Dorsolateral prefrontal cortex (tissue), 122 donors: ENCODE measurements at places on chromosomes 1 and 21.

- no peak for DNase-seq
These were observed 230.1 kb upstream of the MAP1LC3C start for GRCh38 chr1:242228991-242229390.

DNA sequence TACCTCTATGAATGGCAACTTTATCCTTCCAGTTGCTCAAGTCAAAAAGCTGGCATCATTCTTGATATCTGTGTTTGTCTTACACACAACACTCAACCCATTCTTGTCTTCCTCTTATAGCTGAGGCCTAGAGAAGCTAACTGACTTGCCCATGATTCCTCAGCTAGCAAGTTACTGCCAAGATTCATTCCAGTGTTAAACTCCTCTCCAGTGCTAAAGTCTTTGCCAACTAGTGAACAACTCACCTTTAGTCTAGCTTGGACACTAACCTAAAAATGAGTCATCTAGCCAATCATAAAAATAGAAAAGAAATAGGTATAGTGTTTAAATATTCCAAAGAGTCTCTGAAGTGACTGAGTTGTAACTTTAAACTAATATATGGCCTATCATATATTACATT, 45.6 kb upstream of the RGS2 start:
- DNase-seq, result no peak

DNA sequence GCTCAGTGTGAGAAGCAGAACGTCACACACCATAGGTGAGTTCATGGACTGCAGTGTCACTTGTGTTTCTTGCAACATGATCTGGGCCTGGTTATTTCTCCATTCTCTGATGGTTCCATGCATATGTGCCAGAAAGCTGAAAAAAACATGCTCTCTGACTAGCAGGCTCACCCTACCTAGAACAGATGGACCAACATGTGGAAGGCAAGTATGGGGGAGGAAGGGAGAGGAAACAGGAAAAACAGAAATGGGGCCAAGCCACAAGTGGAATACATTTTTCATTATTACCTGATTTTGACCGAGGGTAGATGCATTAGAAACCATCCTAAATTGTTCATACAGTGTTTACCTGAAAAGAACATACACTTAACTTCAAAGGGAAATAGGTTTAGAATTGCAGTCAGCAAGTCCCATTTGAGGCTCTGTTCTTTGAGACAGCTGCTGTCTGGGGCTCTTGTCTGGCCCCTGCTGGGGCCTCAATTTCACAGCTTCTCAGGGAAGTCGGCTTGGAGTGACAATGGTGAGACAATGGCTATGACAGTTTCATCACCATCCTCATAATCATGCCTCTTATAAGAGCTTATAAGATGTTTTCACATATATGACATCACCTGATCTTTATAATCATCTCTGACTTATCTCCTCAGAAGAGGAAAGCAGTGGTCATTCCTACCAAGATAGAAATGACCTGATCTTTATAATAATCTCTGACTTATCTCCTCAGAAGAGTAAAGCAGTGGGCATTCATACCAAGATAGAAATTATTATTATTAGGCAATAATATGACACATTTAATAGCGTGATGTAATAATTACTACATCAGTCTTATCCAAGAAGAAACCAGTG, 327.3 kb downstream of the SIPA1L2 start:
- no peak for DNase-seq

DNA sequence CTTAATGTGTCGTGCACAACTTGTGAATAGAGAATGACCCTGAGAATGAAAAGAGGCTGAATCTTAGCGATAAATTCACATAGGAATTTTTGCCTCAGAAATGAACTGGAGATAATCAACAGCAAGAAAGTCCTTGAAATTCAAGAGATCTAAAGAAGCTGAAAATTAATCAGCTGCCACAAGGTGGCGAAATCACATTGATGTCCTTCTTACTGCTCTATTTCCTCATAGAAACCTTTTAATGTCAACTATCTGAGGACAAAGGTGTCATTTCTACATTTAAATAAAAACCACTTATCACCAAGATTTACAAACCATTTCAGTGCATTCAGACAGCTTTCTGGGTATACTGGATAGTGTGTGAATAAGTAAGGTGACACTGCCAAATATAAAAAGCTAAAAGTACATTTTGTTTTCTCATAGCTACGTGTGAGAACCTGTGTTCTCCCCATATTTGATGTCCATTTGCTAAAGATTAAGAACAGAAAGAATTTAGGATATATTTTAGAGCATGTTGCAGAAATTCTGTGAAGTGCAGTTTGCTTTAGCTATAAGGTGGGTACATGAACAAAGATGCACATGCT, 485.3 kb upstream of the PTBP2 start:
- no peak for DNase-seq

DNA sequence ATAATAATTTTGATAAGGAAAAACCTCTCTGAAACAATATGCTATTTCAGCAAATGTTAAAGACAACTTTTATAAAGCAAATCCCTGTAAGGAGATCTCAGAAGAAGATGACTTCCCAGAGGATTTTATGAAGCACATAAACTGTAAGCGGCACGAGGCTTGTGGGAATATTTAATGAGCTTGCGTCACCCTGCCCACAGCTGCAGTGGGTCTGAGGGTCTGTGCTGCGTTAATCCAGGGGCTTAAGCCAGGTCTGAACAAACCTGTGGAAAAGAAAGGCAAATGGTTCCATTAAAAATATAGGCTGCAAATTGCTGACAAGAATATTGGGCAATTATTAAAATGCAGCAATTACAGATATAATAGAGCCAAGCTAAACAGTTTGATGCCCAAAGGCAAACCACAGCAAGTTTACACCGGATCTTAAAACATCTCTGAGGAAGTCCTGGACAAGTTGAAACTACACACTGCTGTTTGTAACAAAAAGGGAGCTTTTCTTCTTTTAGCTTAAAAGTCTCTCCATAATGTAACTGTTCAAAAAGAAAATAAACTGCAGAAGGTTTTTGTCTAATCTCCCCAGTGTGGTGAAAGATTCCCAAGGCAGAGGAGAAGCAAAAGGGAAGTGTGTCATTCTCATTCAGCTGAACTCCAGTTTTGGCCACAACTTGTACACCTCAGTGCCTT, 21.8 kb downstream of the TGFBR3 start:
- DNase-seq, result no peak

GRCh38 chr1:153400244-153400643, 9.4 kb upstream of the S100A8 start:
- DNase-seq, result no peak
